ENCODE measurements at places on chromosomes 1 and 21.

DNA sequence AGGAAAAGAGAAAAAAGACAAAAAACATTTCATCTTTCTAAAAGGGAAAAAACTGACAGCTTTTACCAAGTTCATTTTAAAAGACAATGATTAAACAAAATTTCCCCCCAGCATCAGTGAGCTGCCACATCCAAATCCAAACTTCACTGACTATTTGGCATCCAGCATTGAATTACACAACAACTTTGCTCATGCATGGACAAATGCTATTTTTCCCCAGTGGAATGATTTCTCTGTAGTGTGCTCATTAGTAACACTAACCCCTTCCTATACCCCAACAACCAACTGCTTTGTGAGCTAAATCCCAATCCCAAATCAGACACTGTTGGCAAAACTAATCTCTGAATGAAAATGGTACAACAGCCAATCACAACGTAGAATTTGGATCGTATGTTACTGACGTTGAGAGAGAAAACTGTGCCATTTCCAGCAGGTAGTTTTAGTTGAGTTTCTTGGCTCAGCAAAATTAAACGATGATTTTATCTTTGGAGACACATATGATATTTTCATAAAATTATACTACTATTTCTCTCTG, 37.9 kb downstream of the PIK3R3 start:
- DNase-seq: no peak

DNA sequence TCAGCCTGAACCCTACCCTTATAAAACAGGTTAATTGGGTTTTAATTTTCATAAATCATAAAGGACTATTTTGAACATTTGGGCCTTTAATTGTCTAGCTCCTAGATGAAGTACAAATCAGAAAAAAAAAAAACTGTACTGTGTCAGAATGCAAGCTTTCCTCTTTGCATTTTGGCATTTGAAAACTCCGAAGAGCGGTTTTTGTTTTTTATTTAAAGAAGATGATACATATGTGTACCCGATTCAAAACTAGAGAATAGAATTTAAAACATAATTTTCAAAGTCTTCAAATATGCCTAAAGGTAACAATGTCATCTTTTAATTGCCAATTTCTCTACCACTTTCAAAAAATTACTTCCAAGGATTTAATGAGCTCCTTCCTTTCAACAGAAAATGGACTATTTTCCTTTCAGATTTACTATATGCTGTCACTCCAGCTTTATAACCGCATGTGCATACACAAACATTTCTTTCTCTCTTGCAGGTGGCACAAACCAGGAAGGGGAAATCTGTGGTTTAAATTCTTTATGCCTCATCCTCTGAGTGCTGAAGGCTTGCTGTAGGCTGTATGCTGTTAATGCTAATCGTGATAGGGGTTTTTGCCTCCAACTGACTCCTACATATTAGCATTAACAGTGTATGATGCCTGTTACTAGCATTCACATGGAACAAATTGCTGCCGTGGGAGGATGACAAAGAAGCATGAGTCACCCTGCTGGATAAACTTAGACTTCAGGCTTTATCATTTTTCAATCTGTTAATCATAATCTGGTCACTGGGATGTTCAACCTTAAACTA, 33.7 kb downstream of the MRPL39 start:
- DNase-seq: peak; percentile 38

GRCh38 chr1:235928197-235928596, 61.5 kb upstream of the LYST start:
- DNase-seq: no peak

DNA sequence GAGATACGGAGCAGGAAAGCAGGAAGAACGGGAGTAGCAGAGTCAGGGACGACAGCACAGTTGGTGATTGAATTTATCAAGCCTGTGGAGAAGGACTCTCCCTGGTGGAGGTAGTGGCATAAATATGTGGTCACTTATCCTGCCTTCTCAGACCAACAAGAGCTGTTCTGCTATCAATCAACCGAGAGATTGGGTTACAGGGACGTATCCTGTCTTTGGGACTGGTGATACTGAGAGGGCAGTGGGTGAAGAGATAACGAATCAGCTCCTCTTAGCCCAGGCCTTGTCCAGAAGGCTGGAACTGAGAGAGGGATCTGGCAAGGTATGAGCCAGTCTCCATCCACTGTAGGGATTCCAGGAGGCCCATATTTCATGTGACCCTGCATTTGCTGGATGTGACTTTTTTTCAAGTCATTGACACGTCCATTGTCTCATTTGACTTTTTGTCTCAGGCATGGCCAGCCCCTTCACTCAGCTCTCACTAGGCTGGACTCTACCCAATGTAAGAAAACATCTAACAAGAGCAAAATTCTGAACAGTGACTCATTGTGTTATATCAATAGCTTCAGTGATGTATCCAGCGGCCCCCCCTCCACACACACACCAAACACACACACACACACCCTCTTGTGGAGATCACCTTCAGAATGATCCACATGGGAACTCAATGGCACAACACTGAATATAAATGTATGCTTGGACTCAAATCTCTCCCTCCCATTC, 11.3 kb downstream of the C1orf116 start:
- no peak for DNase-seq

DNA sequence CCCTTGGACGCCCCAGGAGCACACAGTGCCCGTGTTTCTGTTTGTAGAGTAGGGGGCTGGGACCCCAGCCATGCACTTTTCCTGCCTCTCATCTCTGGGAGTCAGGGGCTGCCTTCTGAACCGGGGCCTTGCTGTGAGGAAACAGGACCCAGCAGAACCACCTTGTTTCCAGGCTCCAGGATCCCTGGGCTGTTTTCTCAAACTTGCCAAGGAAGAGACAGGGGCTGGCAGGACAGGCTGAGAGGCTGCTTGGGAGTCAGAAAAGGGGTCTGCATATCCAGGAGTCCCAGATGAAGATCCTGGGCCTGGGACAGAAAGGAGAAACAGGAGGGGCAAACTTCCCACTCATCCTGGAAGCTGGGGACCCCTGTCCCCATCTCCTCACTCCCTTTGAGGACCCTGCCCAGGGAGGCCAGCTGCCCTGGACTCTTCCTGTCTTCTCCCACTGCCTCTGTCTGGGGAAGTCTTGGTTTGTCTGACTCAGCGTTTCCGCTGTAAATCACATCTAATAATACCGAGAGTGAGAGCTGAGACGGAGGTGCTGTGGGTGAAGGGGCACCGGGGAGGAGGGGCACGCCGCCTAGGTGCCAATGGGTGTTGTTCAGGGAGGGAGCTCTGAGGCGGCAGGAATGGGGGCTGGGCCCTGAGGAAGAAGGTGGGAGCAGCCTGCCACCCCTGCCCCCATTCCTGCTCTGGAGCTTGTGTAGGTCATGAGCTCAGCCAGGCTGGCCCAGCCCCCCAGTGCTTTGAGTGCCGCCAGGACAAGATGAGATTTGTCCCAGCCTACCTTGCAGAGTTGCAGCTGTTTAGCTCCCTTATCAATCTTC, 16.7 kb downstream of the POU3F1 start:
- DNase-seq: peak; percentile 62

DNA sequence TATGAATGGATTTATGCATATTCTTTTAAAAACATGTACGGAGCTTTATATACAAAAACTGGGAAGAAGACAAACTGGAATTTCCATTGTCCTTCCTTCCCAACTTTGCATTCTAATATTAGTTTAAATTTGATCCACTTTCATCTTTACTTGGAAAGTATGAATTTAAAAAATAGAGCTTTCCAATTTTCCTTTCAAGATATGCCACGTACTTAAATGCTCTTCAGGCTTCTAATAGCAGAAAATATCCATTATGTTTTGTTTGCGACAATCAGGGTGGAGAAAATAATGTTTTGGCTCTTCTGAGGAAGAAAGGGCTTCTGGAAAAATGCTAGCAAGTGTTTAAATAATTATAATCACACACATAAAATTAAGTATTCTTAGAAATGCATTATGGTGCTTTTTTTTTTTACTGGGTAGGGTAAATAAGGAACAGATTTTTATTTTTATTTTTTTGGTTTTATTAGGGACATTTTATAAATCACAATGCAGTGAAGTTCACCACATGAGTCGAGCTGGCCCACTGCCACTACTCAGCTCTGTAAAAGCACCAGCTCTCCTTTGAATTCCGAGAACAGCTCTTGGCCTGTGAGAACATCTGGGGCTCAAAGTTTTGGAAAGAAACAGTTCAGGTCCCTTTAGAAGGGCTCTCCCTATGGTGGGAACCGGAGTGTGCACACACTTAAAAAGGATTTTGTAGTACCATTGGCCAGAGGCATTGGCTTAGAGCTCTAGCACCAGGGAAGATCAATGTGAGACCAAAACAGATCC, 287.4 kb upstream of the LYPLAL1 start:
- DNase-seq: no peak

- DNase-seq: no peak
Measured at GRCh38 chr1:246355411-246356230, 151.5 kb downstream of the SMYD3 start.

- no peak for DNase-seq
Measured at GRCh38 chr1:30409476-30410152, 313.8 kb downstream of the MATN1 start.

DNA sequence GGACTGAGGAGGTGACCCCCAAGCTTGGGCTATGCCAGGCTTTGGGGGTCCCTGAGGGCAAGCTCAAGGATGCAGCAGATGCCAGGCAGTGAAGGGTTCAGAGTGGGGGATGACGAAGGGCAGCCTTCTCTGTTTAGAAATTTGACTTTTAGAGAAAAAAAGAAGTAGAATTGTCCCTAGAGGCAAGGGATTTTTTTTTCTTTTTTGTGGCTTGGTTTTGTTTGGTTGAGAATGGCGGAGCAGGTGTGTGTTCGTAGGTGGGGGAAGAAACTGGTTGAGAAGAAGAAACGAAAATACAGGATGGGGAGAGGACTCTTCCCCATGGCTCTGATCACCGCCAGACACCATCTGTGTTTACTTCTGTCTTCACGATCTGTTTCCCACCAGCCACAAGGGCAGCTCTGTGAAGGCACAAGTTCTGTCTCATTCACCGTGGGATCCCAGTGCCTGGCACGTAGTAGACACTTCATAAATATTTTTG, 8.2 kb downstream of the PLA2G5 start:
- no peak for DNase-seq

GRCh38 chr21:27450216-27450615, 483.3 kb upstream of the ADAMTS5 start:
- no peak for DNase-seq

GRCh38 chr1:85934516-85934915, 222.1 kb downstream of the COL24A1 start:
- no peak for DNase-seq

- DNase-seq: no peak
Measured at GRCh38 chr1:160888926-160889325, 3.9 kb upstream of the ITLN1 start.

- DNase-seq: no peak
Measured at GRCh38 chr1:52474807-52475206, 70.4 kb downstream of the PRPF38A start.

- DNase-seq: no peak
Measured at GRCh38 chr1:36793452-36793851, 240.9 kb downstream of the GRIK3 start.

GRCh38 chr1:229452956-229453801, 19.3 kb upstream of the ACTA1 start:
- DNase-seq: no peak

DNA sequence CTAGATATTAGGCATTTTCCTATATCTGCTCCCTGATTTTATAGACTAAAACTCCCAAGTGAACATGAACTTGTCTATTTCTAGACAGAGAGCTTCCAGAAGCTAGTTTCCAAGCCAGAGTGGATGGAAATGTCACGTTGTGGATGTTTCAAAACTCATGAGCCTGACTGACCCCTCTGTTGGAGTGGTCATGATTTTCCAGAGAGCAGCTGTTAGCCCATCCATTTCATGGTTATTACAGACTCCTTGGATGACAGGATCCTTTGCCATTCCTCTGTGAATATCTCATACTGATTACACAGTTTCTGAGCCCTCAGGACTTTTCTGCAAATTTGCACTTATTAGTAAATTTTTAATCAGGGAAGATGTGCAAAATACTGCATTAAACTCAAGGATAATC, 76.8 kb upstream of the ATF3 start:
- no peak for DNase-seq

- DNase-seq: no peak
Measured at GRCh38 chr21:24224422-24224821, 1382.9 kb downstream of the MRPL39 start.

DNA sequence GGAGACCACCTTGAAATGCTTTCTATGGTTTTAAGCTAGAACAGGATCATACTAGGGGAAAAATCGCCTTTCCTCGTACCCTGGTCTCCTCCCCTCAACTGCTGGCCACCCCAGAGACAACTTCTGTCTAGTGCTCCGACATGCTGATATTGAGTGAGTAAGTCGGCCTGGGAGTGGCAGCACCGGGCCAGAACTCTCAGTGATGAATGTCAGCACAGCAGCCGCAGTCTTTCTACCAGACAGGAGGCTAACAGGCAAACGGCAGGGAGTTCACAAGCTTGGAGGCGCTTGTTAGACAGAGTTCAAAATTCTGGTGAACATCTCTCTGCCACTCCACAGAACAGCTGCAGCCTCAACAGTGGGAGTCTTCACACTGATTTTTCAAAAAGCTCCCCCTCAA, 716.9 kb downstream of the ADGRL2 start:
- no peak for DNase-seq

GRCh38 chr21:31752352-31752751, 20.4 kb upstream of the SCAF4 start:
- DNase-seq: no peak

GRCh38 chr1:228940526-228940925, 205.2 kb downstream of the RHOU start:
- no peak for DNase-seq

GRCh38 chr1:49854741-49855140, 169.0 kb downstream of the AGBL4 start:
- DNase-seq: no peak

DNA sequence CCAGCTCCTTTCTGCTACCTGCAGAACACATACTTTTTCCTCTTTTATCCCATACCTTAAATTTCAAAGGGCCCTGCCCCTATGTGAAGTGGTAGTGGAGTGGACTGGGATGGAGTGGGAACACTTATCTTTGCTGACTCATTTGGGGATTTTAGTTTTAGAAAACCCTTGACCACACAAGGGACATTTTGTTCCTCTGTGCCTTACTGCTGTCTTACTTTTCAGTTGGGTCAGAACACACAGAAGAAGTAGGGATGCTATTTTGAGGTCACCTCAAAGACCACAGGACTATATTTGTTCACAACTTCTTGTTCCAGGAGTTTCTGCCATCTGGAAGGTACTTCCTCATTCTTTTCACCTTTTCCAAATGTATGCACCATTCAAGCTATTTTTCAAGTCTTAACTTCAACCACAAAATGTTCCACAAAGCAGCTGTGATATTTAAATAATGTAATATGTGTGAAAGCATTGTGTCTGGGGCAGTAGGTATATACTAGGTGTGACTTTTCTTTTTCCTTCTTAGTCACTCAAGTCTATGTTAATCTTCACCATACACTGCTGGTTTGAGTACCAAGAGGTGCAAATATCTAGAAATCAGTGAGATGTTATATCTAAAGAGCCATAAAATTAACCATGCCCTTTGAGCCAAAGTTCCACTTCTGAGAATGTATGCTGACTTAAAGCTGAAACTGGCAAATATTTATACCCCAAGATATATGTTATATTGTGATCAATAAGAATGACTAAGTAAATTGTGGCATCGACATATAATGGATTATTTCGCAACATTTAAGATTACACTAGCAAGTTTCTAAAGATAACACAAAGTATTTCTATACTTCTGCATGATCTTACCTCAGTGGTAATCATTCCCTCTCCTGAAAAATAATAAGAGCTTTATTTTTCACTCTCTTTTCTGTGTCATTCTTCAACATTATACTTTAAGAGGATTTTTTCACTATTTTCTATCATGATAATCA, 308.5 kb downstream of the MRPL39 start:
- no peak for DNase-seq
